ENCODE measurements at places on chromosomes 6 and 20. TPM values are rescaled to one million over a fixed set of nuclear protein-coding genes. Genes with fewer than 3 reads are reported as not detected.

DNA sequence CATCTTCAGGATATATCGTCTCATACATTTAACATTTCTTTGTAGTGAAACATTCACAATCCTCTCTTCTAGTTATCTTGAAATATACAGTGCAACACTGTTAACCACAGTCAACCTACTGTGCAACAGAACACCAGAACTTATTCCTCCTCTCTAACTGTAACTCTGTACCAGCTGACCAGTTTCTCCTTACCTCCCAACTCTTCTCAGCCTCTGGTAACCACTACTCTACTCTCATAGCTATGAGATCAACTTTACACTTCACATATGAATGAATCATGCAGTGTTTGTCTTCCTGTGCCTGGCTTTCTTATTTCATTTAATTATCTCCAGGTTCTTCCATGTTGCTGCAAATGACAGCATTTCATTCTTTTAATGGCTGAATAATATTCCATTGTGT lies 337.6 kb downstream of the BTBD9 start:
- H3K36me3 ChIP-seq, result no peaks in the 10 kb centered on the region
- H3K27me3 ChIP-seq, result no peaks in the 10 kb centered on the region
- no peak overlapping the region for H3K4me3 ChIP-seq
- H3K4me1 ChIP-seq, result no peaks in the 10 kb centered on the region
- H3K27ac ChIP-seq, result no peak overlapping the region

GRCh38 chr6:92159046-92159445 lies 1260.3 kb downstream of the EPHA7 start:
- H3K36me3 ChIP-seq, result no peaks in the 10 kb centered on the region
- DNase-seq, result no peak
- H3K27me3 ChIP-seq, result no peaks in the 10 kb centered on the region
- no peak overlapping the region for H3K4me3 ChIP-seq

- no peak for DNase-seq
- H3K36me3 ChIP-seq, result peaks cover 92% of the 10 kb centered on the region
- H3K27ac ChIP-seq, result no peak overlapping the region
- H3K27me3 ChIP-seq, result no peaks in the 10 kb centered on the region
- peaks cover 15% of the 10 kb centered on the region for H3K4me1 ChIP-seq
Observed at GRCh38 chr6:157187182-157188083, 135.9 kb downstream of the TMEM242 start.

DNA sequence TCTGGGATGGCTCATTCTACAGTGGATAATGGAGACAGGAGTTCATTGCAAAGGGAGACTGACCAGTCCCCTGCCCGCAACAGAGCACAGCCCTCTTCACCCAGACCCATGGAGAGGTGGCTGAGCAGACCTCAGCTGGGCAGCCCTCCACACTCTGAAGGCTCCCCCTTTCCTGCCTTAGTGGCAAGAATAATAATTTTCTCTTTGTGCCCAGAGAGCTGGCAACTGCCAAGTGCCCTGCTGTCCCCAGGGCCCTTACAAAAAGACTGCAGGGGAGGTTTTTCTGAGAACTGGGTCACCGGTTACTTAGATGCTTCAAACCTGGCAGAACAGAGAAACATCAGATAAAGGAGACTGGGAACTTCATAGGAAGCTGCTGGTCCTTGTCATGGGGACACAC lies 35.4 kb upstream of the ZNFX1 start:
- peaks cover 3% of the 10 kb centered on the region for H3K4me1 ChIP-seq
- H3K4me3 ChIP-seq, result no peak overlapping the region
- H3K36me3 ChIP-seq, result no peaks in the 10 kb centered on the region
- DNase-seq, result no peak
- H3K27ac ChIP-seq, result no peak overlapping the region

DNA sequence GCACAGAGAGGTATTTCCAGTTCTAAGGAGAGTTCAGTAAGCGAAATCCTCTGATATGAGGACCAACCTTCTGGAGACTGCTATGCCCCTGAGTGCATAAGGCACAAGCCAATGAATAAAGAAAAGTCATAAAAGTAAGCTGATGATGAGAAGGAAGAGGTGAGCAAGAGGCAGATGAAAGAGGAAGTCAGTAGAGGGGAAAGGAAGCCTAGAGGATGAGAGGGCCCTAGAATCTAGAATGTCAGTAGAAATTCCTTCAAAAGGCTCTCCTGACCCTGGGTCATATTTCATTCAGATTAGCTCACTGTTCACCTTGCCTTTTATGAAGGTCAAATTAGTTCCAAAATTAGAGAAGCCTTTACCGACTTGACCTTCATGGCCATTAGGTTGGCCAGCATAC lies 209.2 kb downstream of the CD83 start:
- H3K4me3 ChIP-seq, result no peak overlapping the region
- DNase-seq, result no peak
- no peaks in the 10 kb centered on the region for H3K4me1 ChIP-seq
- no peaks in the 10 kb centered on the region for H3K36me3 ChIP-seq
- H3K27me3 ChIP-seq, result no peaks in the 10 kb centered on the region

- H3K36me3 ChIP-seq, result no peaks in the 10 kb centered on the region
- no peaks in the 10 kb centered on the region for H3K4me1 ChIP-seq
Observed at GRCh38 chr6:74606582-74607071, 599.2 kb downstream of the COL12A1 start.

The NR2E1 gene
- not detected for total RNA-seq

GRCh38 chr20:3509064-3509463 lies 38.2 kb downstream of the ATRN start:
- H3K4me3 ChIP-seq, result no peak overlapping the region
- DNase-seq, result no peak
- H3K27me3 ChIP-seq, result no peaks in the 10 kb centered on the region
- no peaks in the 10 kb centered on the region for H3K36me3 ChIP-seq
- no peak overlapping the region for H3K27ac ChIP-seq

GRCh38 chr6:24051942-24052589 lies 73.9 kb upstream of the NRSN1 start:
- no peaks in the 10 kb centered on the region for H3K27me3 ChIP-seq
- no peak overlapping the region for H3K4me3 ChIP-seq
- no peak for DNase-seq
- no peaks in the 10 kb centered on the region for H3K36me3 ChIP-seq
- no peaks in the 10 kb centered on the region for H3K4me1 ChIP-seq

DNA sequence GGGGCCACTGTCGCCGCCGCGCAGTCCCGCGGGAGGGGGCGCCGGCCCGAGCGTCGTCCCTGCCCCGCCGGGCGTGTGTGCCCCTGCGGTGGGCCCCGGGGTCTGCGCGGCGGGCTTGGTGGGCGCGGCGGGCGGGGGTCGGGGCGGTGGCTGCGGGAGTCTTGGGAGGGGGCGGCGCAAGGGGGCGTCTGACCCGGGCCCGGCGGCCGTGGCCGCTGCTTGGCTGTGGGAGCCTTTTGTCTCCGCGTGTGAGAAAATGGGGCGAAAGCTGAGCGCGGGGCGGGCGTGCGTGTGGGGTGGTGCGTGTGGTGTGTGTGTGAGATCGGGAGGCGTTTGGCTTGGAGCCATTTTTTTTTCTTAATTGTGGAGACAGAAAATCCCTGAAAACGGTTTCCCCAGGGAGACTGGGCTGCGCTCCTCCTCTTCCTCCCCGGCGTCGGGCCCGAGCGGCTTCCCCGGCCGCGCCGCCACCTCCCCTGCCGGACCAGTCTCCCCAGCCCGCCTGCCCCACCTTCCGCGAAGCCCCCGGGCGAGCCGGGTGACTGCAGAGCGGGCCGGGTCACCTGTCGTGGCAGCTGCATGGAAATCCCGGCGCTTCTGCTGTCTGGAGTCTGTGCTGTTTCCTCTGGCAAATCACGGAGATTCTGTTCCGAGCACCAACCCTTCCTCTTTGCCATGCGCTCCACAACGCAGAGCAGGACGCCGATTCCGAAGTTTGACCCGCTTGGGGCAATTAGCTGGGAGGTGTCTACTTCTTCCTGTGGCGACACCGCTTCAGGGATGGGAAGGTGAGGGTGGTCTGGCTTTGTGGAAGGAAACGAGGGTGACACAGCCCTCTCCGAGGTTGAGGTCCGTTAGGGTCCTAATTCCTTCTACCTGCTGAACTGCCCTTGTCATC lies 64.4 kb downstream of the GTF2H5 start:
- peaks cover 23% of the 10 kb centered on the region for H3K4me1 ChIP-seq
- H3K27me3 ChIP-seq, result no peaks in the 10 kb centered on the region
- peak overlapping the region; percentile 67 for H3K27ac ChIP-seq
- H3K36me3 ChIP-seq, result no peaks in the 10 kb centered on the region
- peak overlapping the region; percentile 82 for H3K4me3 ChIP-seq
- DNase-seq, result peak; percentile 71

Data from lower lobe of right lung (tissue), 2 donors.